ENCODE measurements at places on chromosomes 1 and 21.

DNA sequence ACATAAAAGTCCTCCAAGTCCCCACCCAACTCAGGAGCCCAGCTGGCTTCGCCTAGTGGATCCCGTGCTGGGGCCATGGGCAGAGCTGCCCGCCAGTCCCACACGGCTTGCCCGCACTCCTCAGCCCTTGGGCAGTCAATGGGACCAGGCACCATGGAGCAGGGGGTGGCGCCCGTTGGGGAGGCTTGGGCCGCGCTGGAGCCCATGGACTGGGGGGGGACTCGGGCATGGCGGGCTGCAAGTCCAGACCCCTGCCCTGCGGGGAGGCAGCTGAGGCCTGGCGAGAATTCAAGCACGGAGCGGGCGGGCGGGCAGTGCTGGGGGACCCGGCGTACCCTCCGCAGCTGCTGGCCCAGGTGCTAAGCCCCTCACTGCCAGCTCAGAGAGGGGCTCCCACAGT, 249.8 kb upstream of the PLD5 start:
- DNase-seq, result no peak

GRCh38 chr1:185263292-185263691, 53.8 kb downstream of the IVNS1ABP start:
- DNase-seq, result no peak

DNA sequence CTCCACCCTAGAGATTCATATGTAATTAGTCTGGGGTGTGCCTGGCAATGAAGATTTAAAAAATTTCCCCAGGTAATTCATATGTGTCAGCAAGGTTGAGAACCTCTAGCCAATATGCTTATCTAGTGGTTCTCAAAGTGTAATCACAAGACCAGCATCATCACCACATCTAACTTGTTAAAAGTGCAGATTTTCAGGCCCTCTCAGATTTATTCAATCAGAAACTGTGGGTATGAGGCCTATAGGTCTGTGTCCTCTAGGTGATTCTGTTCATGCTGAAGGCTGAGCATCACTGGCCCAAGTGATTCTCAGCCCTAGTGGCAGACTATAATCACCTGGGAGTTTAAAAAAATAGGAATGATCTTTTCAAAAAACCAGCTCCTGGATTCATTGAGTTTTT, 75.9 kb downstream of the SWT1 start:
- no peak for DNase-seq

- DNase-seq, result no peak
These were observed 230.4 kb downstream of the SLC35F3 start for GRCh38 chr1:234134878-234135277.

- DNase-seq, result no peak
These were observed 40.2 kb upstream of the SIPA1L2 start for GRCh38 chr1:232669981-232670747.

GRCh38 chr1:246792603-246793002, 68.4 kb downstream of the SCCPDH start:
- DNase-seq, result no peak

- DNase-seq, result no peak
These were observed 16.8 kb downstream of the OTUD7B start for GRCh38 chr1:149993764-149994163.

GRCh38 chr1:232432313-232432712, 197.6 kb downstream of the SIPA1L2 start:
- no peak for DNase-seq

GRCh38 chr1:31239653-31240241, at the start of gene NKAIN1:
Gene NKAIN1 (minus strand): TSS chr1:31239887. CDS start chr1:31239547, 340 bp downstream.
- DNase-seq, result no peak

GRCh38 chr1:17188889-17189631, 15.9 kb upstream of the PADI1 start:
- no peak for DNase-seq

DNA sequence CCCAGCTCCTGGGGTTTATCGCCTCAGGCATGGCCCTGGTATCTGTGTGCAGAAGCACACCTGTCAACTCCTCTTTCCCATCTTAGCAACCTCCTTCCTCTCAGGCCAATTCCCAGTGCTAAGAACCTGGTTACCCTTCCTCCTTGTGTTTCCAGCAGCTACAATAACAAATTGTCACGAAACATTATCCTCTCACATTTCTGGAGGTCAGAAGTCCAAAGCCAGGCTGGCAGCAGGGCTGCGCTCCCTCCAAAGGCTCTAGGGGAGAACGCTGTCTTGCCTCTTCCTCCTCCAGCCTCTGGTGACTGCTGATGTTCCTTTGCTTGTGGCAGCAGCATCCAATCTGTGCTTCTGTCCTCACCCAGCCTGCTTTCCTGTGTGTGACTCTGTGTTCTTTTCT, 10.7 kb upstream of the MRPS14 start:
- no peak for DNase-seq

DNA sequence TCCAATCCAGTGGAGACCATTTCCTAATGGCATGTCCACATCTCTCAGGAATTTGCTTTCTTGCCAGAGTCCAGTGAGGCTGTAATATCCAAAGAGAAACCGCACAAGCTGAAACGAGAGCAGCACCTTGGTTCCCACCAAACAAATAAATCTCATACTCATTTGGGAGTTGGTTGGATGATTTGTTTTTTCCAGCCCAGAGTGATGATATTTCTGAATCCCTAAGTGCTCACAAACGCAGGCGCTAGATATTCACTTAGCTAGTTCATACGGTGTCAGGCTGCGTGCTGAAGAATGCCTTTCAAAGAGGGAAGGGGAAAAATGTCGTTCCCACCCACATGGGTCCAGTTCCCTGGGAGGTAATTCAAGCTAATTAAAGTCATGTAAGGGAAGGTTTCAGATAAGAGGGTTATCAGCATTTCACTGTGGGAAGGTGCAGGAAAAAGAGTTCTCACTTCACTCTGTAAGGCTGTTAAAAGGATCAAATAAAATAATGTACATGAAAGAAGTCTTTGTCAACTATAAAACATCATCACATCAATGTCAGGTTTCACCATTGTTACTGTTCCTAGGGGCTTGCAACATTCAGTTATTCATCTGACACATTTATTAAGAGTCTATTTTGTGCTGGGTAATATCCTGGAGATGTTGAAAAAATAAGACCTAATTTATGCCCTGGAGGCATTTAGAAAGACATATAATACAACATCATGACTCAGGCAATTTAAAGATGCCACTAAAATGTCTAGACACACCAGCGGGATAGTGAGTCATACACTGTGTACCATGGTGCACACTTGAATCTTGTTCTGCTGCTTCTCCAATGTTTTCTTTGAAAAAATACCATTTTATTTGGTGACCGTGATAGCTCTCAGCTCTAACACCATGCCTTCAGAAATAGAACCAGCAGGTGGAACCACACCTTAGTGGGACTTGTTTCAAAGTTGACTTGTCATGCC, 19.3 kb downstream of the DPT start:
- no peak for DNase-seq

DNA sequence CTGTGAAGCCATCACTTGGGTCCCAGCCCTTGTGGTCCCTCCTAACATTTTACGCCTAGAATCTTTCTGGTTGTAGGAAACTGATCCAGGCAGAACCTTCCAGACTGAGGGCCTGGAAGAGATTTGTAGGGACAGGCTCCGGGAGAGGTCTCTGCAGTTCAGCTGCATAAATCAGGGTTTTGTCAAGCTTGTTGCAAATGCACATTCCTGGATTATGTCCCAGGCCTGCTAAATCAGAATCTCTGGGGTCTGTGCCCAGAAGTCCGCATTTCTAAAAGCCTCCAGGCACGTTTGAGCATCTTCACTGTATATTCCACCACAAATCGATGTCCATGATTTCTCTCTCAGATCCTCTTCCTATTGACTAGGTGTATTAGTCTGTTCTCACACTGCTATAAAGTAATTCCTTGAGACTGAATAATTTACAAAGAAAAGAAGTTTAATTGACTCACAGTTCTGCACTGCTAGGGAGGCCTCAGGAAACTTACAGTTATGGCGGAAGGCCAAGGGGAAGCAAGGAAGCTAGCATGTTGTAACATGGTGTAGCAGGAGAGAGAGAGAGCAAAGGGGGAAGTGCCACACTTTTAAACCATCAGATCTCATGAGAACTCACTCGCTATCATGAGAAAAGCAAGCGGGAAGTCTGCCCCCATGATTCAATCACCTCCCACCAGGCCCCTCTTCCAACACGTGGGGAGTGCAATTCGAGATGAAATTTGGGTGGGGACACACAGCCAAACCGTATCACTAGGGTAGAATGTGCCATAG, 1.2 kb upstream of the FHAD1 start:
- no peak for DNase-seq

GRCh38 chr1:198686069-198686728, 47.4 kb downstream of the PTPRC start:
- DNase-seq, result no peak

- no peak for DNase-seq
These were observed 716 bp downstream of the INAVA start for GRCh38 chr1:200895443-200895789.

GRCh38 chr1:65224681-65225091, 76.7 kb downstream of the AK4 start:
- no peak for DNase-seq

DNA sequence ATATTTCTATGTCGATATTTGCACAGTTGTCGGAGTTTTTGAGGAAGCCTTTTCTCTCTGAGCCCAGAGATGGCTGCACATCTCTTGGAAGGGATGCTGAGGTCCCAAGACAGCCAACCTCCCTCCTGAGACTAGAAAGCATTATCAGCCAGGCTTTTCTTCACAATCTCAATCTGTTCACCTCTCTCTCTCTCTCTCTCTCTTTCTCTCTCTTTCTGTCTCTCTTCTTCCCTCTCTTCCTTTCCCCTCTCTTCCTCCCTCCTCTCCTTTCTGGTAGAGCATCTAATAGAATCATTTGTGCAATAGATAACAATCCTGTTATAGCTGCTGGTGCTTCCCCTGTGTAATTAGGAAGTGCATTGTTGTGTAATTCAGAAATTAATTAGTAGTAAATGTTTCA, 131.8 kb downstream of the CAPN8 start:
- DNase-seq, result no peak

DNA sequence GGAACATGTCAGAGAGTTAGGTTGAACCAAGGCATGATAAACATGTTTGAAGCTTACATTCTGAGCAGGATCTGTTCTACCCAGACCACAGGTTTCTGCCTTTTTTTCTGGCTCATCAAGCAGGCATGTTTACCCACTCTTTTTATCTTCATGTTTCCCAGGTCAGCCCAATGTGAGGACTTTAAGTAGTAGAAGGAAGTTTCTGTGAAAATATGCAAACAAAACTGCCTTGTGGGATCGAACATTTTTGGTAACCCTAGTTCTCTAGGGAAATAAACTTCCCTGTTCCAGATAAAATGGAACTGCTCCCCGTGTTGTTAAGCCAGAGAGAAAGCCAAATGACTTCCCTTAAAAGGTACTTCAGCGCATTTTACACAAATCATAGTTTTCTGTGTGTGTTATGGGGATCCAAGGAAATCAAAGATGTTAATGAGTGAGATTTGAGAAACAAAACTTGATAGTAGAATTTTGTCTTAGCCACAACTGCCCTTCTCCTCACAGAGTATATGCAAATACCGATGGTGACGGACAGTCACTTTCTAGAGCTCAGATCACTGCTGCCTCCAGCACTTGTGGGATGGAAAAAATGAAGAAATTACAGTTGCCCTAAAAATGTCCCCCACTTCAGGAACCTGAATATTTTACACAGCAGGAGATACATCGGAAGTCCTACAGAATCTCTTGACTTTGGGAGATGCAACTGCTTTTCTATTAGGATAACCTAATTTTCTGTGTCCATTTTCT, 765 bp upstream of the HIPK1 start:
- DNase-seq, result peak; percentile 48

DNA sequence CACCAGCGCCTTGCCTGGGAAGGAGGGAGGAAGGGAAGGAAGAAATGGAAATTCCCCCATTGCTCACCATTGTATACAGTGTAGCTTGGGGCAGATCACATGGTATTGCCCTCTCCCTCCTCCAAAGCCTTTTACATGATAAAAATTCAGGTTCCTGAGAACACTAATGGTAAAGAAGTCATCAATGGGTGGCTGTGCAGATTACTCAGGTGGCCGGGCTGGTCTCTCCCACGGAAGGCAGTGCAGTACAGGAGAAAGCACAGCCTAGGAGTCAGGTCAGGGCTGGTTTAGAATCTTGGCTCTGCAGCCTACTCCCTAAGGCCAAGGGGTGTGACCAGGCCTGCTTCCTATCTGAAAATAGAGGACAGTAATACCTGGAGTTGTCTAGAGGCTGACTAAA, 107.9 kb downstream of the SUSD4 start:
- DNase-seq, result no peak

GRCh38 chr1:245953876-245954660, 553.0 kb downstream of the SMYD3 start:
- DNase-seq, result peak; percentile 42

DNA sequence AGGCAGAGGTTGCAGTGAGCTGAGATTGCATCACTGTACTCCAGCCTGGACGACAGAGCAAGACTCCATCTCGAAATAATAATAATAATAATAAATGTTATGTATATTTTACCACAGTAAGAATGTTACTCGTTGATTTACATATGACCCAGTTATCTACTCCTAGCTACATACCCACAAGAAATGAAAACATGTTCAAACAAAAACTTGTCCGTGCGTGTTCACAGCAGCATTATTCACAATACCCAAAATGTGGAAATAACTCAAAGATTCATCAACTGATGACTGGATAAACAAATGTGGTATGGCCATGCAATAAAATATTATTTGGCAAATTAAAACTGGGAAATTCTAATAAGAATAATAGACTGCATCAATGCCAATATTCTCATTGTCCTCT, 31.7 kb upstream of the ENSA start:
- DNase-seq, result no peak

DNA sequence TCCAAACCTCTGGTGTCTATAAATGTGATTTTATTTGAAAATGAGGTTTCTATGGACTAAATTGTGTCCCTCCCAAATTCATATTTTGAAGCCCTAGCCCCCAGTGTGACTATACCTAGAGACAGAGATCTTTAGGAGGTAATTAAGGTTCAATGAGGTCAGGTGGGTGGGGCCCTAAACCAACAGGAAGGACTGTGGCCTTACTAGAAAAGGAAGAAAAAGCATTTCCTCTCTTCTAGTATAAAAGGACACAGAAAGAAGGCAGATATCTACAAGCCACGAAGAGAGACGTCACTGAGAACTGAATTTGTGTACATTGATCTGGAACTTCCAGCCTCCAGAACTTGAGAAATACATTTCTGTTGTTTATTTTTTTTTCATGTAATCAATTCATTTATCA, 123.1 kb upstream of the RUNX1 start:
- no peak for DNase-seq

- no peak for DNase-seq
These were observed 7.5 kb downstream of the LRRC3 start for GRCh38 chr21:44462834-44463200.

GRCh38 chr1:175155936-175156335, 36.6 kb downstream of the KIAA0040 start:
- DNase-seq, result no peak

GRCh38 chr1:64505232-64505943, 35.5 kb downstream of the CACHD1 start:
- peak; percentile 32 for DNase-seq

GRCh38 chr21:29242201-29242600, 56.5 kb upstream of the BACH1 start:
- no peak for DNase-seq

- DNase-seq, result no peak
These were observed 513 bp downstream of the PBX1 start for GRCh38 chr1:164559342-164560051.
